G401 (cell line): ENCODE measurements at places on chromosomes 7 and 10.

DNA sequence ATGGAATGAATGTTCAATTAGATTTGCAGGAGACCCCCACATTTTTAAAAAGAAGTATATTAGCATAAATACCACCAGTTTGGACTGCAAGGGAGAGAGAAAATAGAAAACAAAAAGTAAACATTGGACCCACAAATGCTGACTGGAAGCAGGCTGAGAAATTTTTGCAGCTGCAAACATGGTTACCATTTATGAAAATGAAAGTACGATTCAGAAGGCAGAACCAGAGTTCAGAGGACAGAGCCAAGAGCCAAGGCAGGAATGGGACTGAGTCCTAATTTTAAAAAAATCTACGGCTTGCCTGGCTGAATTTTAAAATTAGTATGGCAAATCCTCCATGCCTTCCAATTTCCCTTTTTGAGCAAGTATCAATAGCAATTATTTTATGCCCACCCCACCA is 74.6 kb upstream of the NPS start:
- DNase-seq: no peak

DNA sequence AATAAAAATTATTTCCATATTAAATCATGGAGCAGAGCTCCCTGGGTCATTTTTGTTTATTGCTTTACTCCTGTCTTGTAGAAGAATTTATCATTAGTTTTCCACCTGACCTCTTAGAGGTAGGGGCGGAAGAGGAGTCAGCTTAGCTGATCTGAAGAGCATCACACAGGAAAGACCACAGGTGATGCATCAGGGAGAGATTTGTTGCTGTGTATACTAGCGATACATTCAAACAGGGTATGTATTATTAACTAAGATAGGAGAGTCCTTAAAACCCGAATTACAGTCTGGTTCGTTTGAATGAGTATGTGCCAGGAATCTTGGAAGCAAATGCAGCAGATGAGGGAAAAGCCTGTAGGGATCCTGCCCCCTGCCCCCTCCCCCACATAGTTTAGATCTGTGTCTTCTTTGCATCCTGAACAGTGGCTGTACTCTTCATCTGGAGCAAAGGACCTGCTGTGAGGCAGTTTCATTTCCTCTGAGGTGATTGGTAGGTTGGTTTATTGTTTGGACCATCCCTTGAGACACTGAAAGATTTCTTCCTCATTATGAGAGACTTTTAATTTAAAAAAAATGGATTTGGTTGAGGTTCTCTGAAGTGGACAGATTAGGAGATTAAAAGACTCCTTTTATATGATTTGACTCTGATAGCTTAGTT is 177.0 kb downstream of the SND1 start:
- DNase-seq: no peak

GRCh38 chr10:123637326-123637880 is 28.8 kb upstream of the GPR26 start:
- no peak for DNase-seq

DNA sequence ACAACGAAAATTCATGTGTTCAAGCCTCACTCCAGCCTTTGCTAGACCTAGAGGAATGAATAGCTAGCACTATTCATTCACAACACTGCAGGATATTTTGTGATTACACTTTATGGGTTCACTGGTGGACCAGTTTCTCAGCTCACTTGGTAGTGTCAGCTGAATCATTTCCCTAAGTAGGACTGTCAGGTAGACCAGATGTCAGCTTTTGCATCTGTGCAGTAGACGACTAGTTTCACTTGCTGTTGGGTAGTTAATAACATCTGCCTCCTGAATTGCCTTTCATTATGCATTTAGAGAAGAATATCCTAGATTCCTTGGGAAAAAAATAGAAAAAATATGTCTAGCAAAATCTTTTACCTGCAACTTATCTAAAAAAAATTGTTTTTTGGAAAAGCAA is 296.4 kb downstream of the ADARB2 start:
- no peak for DNase-seq

- no peak for DNase-seq
These were observed 138.8 kb downstream of the JCAD start for GRCh38 chr10:29920408-29921070.

DNA sequence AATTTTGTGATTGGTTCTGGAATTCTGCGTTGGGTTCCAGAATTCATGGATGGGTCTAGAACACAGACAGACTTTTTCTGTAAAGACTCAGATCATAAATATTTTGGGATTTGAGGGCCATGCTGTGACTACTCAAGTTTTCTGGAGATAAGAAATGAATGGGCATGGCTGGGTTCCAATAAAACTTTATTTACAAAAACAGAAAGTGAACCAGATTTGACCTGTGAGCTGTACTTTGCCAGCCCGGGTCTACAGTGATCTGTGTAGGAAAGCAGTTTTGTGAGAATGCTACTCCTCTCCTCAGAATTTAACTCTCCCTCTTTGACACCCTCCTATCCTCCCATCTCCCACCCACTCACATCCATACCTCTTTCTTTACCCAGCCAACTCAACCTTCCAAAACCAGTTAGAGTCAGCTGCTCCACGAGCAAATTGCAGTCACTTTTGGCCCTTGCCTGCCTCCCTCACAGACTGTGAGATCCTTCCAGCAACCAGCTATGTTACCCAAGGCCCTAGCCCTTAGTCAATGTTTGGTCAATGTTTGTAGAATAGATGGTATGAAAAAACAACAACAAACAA is 312.8 kb upstream of the ZMIZ1 start:
- DNase-seq: no peak

DNA sequence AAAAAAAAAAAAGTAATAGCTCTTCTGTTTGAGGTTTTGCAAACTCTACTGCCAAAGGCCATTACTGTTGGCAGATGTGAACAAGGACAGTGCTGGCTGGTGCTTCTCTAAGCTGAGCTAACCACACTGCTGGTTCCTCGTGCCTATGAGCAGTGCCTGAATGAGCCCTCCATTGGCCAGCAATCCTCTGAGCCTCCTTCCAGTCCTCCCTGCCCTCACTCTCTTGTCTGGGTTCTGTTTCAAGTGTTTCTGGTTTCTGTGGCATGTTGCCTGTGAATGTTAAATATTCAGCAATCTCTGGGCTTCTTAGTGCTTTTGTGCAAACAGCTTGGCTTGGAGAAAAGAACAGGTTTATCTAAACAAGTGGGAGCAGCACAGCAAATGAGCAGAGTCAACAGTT is 161.3 kb upstream of the AUTS2 start:
- no peak for DNase-seq
